ENCODE measurements at places on chromosomes 7 and 10.

GRCh38 chr10:99345350-99345749 is 16.2 kb downstream of the CNNM1 start:
- no peak for DNase-seq

GRCh38 chr10:124009231-124010015 is 84.0 kb downstream of the CHST15 start:
- no peak for DNase-seq

GRCh38 chr7:68107968-68108367 is 1111.3 kb downstream of the TYW1 start:
- no peak for DNase-seq

DNA sequence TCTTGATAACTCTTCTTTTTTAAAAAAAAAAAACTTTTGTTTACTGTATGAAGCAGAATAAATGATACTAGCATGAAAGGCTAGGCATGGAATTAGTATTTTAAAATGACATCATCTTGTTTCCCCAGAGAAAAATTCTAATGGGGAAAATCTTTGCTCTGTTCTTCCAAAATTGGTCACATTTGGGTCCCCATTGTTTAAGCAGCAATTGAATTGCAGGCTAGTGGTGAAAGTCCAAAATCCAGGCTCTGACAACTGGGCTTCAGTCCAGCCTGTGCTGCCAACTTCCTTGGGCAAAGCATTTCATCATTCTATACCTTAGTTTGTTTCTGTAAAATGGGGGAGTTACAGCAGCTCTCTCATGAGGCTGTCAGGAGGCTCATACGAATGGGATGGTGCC is 726.4 kb downstream of the KCNMA1 start:
- DNase-seq = no peak

GRCh38 chr10:4541292-4541691 is 284.7 kb upstream of the AKR1E2 start:
- DNase-seq = no peak

DNA sequence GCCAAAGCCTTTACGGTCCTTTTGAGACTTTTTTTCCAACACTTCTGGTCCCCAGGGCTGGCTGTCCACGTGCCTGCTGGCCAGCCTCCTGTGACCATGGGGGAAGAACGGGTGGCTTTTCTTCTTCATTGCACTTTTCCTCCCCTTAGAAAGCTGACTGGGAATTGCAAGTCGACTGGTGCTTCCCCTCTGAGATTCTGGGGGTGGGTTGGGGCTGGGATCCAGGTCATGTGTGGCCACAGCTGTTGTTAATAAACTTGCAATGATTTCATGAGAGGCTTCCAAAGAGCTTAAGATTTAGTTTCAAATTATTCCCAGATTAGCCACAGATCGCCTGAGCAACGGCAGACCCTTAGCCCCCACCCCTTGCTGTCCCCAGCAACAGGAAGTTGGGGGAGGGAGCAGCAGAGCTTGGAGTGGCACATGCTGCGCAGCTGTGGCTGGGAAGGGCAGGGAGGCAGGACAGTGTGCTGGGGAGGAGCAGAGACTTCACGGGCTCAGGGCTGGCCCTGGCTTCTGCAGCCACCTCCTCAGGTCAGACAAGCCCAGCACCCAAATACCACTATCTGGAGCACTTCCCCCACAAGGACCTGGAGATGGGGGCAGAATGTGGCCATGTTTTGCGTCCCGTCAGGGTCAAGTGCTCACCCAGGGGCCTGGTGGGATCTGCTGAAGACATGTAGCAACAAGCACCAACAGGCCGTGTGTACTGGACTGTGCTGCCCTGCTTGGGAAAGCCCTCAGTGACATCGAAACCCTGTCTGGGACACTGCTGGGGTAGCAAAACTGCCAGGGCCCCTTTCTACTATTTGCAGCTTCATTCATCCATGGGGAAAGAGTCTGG is 147.1 kb downstream of the RNF216 start:
- no peak for DNase-seq

DNA sequence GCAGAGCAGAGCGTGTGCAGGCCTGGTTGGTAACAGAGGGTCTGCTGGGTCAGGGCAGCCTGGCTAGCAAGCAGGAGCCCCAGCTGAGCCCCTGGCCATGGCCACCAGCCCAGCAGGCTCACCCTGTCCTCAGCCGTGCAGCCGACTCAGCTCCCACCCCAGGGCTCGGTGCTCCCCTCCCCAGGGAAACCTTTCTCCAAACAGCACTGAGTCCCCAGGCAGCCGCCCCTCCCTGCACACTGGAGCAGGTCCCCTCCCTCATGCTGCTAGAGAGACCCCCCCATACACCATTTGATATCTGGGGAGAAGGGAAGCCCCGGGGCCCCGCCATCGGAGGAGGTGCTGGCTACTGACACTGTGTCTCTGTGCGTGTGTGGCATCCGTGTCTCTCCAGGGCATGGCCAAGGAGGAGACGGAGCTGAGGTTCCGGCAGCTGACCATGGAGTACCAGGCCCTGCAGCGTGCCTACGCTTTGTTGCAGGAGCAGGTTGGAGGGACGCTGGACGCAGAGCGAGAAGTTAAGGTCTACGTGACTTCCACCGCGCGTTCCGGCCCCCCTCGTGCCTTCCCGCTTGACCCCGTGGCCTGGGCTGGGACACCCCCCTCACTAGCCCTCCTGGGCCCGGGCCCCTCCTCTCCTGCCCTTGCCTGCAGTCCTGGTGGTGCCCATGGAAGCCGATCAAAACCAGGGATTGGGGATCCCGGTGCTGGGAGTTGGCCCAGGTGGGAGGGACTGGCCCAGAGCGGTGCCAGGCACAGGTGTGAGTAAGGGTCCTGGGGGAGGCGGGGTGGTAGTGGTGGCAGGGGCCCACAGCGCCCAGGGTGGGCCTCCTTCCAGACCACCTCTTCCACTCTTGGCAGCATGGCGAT is 45.0 kb upstream of the DPYSL4 start:
- DNase-seq = no peak

- peak; percentile 12 for DNase-seq
Observed at GRCh38 chr7:114889646-114890285, 32.1 kb upstream of the MDFIC start.

GRCh38 chr10:56028298-56029132 is 332.5 kb downstream of the ZWINT start:
- DNase-seq = no peak

GRCh38 chr7:151152643-151153513 is 14.6 kb downstream of the GBX1 start:
- DNase-seq = no peak

DNA sequence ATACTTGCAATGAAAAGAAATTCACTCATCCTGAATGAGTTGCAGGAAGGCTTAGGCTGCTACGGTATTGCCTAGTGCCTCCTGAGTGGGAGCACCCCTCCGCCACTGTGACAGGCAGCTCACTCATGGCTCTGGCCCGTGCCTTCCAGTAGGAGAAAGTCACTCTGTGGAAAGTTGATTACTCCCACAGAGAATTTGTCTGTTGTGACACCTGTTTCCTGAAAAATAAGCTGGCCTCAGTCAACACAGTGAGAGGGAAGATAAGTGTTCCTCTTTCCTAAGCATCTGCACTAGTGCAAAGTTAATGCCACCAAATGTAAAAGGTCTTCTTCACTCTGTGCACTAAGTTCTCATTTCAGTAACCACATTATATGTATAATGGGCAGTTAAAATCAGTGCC is 158.8 kb upstream of the INHBA start:
- DNase-seq = no peak

GRCh38 chr10:22505911-22506685 is 160.8 kb downstream of the SPAG6 start:
- DNase-seq = peak; percentile 55

DNA sequence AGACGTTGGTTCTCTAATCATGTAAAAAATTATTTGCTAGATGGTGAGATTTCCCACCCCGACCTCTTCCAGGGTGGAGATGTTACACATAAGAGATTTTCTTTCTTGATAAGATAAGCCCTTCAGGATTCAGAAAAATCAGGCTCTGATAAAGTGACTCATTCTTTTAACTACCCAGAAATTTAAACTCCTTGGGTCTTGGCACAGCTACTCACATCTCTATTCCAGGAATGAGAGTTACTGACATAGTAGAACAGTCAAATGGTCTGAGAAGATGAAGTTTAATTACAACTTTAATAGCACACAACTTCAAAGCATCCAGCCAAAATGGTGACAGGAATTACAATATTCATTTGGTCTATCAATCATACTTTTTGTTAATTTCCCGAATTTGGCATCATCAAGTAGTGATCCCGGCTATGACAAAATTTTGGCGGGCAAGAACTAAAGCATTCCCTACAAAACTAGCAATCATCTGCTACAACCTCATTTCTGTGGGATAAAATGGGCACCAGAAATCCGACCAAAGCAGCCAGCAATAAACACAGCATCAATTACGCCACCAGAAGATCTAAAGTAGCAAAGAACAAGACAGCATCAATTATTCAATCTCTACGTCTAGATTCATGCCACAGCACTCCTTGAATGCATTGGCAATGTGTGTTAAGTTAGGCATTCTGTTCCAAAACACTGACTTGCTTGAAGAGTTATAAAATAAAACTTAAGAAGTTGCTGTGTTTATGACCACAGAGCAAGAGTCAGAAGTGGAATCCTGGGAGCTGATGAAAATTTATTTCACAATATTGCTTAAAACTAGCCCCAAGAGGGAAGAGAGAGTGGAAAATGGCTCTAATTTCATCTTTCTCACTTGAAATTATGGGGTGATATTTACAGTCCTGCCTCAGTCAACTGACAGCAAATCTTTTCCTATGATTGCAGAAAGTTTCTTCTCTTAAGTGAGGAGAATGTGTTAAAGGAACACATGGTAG is 565.7 kb upstream of the ANKRD30A start:
- DNase-seq = no peak

- DNase-seq = no peak
Observed at GRCh38 chr7:27199849-27200760, at the start of gene HOXA13. HOXA13 (minus strand) TSS chr7:27200091; CDS start chr7:27200077, 14 bp downstream.

DNA sequence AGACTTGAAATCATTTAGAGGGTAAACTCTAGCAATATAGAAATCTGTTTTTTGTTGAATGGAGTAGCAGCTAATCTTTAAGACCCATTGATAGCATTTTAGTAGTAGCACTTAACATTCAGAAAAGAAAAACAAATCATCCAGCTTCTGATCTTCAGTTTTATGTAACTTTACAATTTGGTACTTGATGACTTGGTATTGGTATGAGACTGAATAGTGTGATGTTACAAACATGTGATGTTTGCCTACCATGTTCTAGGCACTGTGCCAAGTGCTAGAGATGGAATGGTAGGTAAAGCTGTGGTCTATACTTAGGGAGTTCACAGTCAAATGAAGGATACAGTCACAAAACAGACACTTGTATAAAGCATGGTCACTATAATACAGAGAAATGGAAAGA is 21.3 kb downstream of the ZEB1 start:
- no peak for DNase-seq

GRCh38 chr10:33248638-33249037 is 85.8 kb downstream of the NRP1 start:
- DNase-seq = peak; percentile 67

DNA sequence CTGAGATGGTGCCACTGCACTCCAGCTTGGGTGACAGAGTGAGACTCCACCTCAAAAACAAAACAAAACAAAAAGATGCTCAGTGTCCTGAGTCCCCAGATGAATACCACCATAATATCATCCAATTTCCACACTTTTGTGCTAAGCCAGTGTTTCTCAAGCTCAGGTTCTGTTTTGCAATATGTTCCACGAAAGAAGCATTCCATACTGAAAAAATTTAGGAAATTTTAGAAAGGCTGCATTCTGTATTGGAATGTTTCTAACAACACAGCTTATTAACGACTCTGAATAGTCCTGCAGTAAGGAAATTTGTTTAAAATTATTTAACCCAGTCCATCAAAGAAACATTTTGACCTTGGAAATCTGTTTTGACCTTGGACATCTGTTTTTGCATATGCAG is 142.4 kb downstream of the EPC1 start:
- no peak for DNase-seq

DNA sequence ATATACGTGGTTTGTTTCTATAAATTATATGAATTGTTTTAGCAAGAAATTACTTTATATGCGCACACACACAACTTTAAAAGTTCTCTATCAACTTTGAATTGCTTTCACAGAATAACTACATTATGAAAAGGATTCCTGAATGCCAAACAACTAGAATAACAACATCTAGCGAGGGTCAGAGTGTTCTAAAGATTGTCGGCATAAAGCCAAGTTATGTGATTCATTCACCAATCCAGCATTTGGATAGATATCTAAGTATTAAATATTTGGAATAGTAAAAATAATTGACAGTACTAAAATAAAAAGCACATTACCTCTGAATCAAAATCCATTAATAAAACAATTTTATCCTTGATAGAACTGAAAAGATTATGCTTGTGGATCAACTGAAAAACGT is 125.3 kb upstream of the AMPH start:
- DNase-seq = no peak

GRCh38 chr10:51291961-51292360 is 217.7 kb downstream of the PRKG1 start:
- no peak for DNase-seq

GRCh38 chr7:38781991-38782390 is 127.0 kb downstream of the VPS41 start:
- DNase-seq = no peak

DNA sequence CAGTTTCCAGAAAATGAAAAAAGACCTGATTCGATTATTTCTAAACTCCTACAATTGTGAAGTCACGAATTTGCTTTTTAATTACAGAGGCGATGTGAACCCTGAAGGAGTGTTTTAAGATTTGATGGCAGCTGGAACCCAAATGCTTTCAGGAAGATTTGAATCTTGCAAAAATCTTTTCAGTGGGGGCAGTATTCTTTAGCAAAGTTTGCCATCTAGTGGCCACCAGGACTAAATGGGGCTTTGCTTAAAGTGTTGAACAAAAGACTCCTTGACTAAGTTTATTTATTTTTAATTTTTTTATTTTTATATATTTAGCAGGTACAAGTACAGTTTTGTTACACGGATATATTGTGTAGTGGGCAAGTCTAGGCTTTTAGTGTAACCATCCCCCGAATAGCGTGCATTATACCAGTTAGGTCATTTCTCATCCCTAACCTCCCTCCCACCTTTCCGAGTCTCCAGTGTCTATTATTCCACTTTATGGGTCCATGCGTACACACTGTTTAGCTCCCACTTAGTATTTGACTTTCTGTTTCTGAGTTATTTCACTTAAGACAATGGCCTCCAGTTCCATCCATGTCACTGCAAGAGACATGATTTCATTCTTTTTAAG is 98.8 kb downstream of the CACNB2 start:
- peak; percentile 9 for DNase-seq

- DNase-seq = no peak
Observed at GRCh38 chr7:157829491-157829890, 492.7 kb downstream of the DNAJB6 start.

- no peak for DNase-seq
Observed at GRCh38 chr10:117926491-117926890, 120.2 kb downstream of the RAB11FIP2 start.

DNA sequence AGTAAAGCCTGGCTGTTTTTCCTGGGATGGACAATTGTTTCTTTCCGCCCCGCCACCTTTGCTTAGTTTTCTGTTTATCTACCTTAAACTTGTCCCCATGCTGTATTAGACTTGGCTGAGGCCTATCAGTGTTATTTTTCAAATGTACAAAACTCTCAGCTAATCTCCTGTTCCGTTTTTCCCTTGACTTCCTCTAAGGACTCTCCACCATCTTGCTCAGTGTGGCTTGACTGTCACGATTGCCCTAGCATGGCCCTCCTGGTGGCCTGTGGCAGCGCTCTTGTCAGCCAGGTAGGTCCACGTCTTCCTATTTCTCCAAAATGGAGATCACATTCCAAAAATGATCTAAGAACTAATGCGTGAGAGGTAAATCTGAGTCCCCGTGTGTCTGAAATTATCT is 36.7 kb downstream of the BAIAP2L1 start:
- no peak for DNase-seq
